Activated T-cell treated with anti-CD3 and anti-CD28 coated beads for 1 hour (primary cell): ENCODE measurements at places on chromosomes 2 and 18.

DNA sequence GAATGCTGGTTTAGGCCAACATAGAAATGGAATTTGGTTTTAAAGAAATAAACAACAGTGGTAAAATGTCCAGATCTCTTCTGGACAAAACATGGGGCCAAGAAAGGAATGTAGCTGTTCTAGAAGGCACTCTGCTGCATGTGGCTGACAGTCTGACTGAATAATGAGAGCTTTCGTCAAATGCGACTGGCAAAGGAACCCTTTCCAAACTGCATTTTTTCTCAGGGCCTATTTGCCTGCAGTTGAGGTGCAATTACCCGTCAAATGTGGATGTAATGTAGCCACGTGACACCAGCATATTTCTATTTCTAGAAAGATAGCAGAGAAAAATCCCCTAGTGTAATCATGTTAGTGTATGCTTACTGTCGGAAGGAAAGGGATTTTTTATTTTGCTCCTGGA, 741.2 kb downstream of the NRXN1 start:
- no peak for DNase-seq

- DNase-seq: no peak
Measured at GRCh38 chr2:30871980-30872789, 64.9 kb upstream of the CAPN13 start.

- DNase-seq: no peak
Measured at GRCh38 chr2:20185176-20186022, 39.5 kb downstream of the SDC1 start.

DNA sequence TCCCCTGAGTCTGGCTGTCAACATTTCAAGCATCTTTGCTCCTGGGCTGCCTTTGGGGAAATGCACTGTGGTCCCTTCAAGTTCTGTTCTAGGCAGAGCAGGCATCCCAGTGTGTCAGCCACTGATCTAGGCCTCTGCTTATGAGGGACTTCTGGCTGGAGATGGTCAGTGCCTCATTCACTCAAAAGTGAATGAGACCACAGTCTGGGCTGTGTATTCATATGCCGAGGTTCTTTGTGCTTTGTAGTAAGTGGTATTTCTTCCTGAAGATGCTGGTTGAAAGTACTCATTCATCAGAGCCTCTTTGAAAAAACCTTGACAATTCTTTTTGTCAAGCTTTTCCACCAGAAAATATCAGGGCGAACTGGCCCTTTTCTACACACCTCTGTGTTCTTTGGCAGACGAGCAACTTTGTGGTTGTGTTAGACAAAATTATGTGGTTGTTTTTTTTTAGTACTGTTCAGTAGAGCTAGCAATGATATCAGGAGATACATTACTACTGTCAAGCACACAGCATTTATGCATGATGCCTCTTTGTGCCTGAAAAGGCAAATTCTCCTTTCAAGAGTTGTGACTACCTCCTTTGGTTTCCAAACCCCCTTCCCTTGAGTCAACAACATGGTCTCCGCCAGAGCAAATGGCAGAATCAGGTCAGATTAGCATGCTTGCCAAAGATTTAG, 510.9 kb upstream of the NRP2 start:
- DNase-seq: no peak

- DNase-seq: no peak
Measured at GRCh38 chr2:65688141-65688886, 255.9 kb upstream of the SPRED2 start.
